ENCODE measurements at places on chromosomes 3 and 15.

DNA sequence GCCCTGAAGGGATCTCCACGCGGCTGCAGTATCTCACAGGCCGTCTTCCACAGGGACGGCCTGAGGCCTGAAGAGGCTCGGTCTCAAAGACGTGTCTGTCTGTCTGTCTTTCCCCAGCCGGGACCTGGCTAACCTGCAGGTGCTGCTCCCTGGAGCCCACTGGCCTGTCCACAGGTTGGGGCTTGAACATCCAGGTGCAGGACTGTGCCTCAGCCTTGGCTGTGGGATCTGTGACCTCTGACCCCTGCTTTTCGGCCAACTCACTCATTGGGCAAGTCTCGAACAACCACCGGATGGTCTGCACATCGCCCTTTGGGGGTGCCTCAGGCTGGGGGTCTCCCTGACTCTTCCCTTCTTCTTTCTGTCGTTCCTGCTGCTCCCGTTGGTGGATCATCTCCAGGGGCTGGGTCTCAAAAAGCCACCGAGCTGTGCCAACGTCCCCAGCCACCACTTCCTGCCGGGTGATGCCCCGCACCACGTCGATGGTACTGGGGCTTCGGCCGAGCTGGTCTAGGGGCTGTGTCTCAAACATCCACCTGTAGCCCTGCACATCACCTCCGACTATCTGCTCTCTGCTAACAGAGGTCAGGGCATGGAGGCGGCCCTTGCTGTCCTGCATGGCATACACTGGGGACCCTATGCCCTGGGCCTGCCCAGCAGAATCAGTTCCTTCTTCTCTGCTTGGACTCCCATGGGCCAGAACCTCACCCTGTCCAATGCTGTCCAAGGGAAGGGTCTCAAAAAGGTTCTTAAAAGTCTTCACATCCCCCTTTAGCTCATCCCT is 4.8 kb downstream of the XIRP1 start:
- DNase-seq, result no peak

- DNase-seq, result no peak
Observed at GRCh38 chr3:114270019-114270418, 23.8 kb upstream of the TIGIT start.

DNA sequence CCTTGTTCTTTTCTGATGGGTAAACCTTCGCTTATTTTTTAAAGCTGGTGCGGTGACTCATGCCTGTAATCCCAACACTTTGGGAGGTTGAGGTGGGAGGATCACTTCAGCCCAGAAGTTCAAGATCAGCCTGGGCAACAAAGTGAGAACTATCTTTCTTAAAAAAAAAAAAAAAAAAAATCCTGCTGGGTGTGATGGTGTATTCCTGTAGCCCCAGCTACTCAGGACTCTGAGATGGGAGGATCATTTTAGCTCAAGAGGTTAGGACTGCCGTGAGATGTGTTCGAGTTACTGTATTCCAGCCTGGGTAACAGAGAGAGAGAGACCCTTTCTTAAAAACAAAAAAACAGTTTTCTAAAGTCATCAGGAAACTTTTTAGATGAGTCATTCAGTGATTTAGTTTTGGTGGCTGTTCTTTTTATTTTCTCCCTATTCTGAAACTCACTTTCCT is 37.7 kb downstream of the SLMAP start:
- DNase-seq, result no peak

- no peak for DNase-seq
Observed at GRCh38 chr15:79025201-79025600, 65.4 kb downstream of the RASGRF1 start.

- no peak for DNase-seq
Observed at GRCh38 chr15:75200765-75201615, 692 bp upstream of the C15orf39 start.

- DNase-seq, result peak; percentile 21
Observed at GRCh38 chr3:5016211-5017161, 37.2 kb downstream of the BHLHE40 start.

DNA sequence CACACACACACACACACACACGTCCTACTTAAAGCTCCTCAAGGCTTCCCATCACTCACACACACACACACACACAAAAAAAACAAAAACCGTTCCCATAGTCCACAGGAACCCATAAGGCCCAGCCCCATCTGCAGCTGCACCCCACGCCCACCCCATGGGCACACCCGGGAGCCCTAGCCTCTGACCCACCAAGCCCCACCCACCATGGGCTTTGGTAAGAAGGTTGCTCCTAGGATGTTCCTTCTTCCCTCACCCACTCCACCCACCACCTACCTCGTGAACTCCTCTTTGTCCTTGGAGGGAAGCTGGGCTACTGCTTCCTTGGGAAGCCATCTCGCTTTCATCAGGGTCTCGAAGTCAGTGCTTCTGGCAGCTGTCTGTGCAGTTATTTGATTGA is 115.1 kb downstream of the TPRA1 start:
- no peak for DNase-seq

- DNase-seq, result no peak
Observed at GRCh38 chr3:122493296-122493695, 21.4 kb downstream of the KPNA1 start.

DNA sequence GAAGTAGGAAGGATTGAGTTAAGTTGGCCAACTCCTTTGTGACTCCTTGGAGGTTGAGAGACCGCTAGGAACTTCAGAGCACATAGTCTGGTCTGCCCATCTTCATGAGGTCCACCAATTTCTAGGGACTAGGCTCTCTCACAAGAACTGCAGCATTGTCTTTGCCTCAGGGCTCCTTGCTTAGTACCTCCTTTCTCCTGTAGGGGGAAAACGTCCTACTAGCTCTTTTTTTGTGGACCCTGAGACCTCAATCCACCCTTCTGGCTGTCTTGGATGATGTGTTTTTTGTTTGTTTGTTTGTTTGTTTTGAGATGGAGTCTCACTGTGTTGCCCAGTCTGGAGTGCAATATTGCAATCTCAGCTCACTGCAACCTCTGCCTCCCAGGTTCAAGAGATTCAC is 21.6 kb downstream of the REC114 start:
- DNase-seq, result no peak

GRCh38 chr3:30259730-30260129 is 346.7 kb upstream of the TGFBR2 start:
- no peak for DNase-seq
